NCI-H1436 (cell line): ENCODE measurements at places on chromosomes 2 and 18.

- DNase-seq: no peak
Measured at GRCh38 chr2:96098900-96099590, 17.3 kb downstream of the ADRA2B start.

DNA sequence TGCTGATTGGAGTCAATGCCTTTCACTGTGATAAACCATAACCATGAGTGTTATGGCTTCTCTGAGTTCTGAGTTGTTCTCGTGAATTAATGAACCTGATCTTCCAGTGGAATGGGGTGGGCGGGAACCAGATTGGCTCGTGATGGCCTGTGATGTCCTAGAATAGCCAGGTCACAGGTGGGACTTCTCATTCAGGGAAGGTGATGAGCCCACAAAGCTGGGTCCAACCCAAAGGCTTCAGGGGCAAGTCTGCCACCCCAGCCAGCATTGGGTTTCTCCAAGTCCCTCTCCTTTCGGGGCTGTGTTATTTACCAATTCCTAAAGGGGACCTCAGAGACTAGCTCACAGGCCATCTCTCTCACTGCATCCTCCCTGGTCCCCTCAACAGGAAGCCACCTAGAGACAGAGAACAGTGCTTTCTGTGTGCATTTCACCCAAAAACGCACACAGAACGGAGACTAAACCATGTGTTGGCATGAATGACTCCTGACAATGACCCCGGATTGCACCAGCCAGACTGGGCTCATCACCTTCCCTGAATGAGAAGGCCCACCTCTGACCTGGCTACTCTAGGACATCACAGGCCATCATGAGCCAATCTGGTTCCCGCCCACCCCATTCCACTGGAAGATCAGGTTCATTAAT, 85.5 kb downstream of the MALT1 start:
- no peak for DNase-seq

GRCh38 chr2:64946769-64947247, 42.4 kb upstream of the SLC1A4 start:
- no peak for DNase-seq

GRCh38 chr2:202608142-202608852, 26.5 kb upstream of the FAM117B start:
- DNase-seq: no peak

DNA sequence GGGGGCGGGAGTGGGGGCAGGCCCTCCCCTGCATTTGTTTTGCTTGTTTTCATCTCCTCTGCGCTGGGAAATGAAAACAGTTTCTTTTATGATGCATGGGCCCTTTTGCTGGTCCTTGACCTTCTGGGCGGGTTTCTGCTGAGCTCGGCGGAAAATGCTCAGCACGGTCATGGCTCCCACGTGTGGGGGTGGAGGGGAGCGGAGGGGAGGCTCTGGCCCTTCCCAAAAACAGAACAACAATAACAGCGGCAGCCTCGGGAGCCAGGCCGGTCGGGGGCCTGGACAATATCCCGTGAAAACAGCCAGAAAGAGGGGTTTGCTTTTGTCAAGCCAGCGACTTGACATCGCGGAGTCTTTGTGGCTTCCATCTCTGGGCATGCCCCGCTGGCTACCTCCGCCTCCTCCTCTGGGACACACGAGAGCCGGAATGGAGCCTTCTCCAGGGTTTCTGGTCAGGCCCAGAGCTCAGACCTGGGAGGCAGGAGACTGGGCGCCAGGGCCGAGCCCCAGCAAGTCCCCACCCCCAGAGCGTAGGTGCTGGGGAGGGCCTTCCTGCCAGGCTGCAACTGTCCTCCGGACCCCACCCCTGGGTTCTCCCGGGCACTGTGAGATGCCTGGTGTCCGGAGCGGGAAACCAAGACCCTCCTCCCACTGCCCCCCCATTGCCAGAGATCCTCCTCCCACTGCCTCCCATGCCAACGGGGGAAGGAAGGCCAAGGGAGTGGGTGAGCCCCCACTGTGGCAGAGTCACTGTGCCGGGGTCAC, 35.9 kb upstream of the SNED1 start:
- no peak for DNase-seq

DNA sequence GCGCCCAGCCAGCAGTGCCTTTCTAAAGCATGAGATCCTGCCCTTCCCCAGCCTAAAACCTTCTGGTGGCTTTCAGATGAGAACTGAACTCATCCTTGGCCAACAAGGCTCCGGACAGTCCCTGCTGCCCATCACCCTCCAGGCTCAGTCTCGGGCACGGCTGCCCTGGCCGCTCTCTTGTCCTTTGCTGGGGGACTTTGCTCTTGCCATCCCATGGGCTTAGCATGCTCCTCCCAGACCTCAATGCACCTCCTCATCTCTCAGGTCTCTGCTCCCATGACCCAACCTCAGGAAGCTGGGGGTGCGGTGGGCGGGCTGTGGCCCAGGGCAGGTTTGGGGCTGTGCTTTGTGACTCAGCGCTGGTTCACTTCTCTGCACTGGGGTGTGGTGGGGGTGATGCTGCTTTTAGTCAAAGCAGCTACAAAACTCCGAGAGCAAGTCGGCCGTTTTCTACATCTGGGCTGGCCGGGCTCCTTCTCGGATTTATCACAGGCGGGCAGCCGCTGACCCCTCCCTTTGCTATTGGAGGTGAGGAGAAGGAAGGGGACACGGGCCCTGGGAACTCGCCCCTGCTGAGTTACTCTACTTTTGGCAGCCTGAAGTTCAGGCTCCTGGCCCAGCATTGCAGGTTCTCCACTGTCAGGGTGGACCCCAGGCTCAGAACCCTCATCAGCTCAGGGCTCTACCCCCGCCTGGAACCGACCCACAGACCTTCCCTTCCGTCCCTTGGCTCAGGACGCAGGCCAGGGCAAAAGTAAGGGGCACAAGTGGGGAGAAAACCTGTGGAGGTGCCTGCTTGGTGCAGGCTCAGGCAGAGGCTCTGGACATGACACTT, 90.6 kb upstream of the TAF1B start:
- no peak for DNase-seq

DNA sequence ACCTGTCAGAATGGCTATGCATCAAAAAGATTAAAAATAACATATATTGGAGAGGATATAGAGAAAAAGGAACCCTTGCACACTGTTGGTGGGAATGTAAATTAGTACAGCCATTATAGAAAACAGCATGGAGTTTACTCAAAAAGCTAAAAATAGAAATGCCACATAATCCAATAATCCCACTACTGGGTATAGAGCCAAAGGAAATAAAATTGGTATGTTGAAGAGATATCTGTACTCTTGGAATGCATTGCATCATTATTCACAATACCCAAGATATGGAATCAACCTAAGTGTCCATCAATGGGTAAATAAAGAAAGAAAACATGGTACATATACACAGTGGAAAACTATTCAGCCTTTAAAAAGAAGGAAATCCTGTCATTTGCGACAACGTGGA, 77.2 kb downstream of the C1D start:
- no peak for DNase-seq

DNA sequence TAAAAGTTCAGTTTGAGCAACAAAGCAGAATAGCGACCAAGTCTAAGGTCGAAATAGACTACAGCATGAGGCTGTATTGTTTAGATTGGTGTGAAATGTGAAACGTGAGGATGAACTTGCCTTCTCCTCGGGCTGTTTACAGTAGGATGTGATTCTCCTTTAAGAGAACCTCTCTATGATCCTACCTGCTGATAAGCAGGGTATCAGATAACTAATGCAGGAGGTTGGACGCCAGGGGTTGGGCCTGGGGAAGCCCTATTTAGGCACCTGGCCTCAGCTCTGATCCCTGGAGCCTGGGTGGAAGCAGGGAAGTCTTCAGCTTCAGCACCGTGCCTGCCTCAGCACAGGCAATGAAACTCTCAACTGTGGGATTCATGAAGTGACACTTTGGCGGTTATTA, 11.4 kb downstream of the CRYGD start:
- DNase-seq: peak; percentile 50

- DNase-seq: no peak
Measured at GRCh38 chr2:98436734-98437133, 7.9 kb upstream of the INPP4A start.

DNA sequence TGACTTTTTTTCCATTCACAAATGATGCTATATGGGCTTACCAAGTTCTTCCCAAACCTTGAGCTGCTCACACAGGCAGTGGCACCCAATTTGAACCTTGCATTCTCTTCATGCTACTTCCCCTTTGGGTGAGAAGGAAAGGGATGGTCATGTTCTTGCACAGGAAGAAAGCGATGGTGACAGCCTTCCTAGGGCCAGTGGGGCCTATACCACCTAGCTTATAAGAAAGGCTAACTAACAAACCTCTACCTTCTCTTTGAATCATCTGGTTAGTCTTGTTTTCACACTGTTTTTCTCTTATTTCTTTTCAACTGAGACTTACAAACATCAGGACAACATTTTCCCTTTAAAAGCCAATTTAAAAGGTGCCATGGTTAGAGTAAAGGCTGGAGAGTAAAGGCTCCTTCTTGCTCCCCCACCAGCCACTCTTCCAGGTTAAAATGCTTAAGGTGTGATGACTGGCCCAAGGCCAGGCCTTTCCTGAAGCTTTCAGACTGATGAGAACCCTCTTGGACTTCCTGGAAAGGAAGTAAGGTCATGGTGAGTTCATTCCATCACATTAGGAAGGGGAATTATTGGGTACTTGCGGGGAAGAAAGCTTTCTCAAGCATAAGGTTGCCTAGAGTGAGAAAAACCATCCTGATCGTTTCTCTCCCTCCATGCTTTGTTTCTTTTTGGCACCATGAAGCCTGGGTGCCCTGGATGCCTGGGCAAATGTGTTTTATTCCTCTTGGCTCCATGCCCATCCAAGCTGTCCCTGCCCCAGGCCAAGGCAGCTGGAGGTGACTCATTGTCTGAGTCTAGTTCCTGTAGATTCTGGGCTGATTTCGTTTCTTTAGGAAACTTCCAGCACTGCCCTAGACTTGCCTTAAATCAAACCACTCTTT, 41.4 kb upstream of the ITGB6 start:
- no peak for DNase-seq

DNA sequence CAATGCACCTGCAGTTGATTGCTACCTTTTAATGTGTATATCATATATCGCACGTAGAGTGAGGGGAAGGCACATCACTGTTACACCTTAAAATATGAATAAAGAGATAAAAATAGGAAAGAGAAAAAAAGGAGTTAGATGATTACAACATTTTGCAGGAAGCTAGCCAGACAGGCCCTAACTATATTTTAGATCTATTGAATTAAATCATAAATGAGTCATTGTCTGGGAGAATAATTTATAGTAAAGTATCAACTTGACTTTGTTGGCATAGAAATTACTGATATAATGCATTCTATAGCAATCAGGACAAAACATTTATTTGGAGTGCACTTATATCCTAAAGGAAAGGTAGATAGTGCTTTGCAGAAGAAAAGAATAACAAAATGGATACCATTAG, 384.9 kb upstream of the NXPH2 start:
- no peak for DNase-seq

DNA sequence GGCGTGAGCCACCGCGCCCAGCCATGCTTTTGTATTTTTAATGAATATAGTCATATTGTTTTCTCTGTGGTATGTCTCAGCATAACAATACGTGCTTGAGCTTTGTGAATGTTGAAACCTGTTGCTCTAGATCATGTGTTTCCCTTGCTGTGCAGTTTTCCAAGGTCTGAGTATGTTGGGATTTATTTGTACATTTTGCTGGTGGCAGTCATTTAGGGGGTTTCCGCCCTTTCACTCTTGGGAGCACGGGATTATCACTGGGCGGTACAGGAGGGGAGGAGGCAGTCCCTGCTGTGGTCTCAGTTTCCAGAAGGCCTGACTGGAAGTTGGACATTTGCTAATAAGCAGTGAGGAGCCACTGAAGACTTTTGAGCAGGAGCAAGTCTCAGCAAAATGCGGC, 24.9 kb upstream of the CATIP start:
- DNase-seq: no peak

- peak; percentile 28 for DNase-seq
Measured at GRCh38 chr2:17538844-17539554, 1.5 kb upstream of the VSNL1 start.

- DNase-seq: no peak
Measured at GRCh38 chr2:173961346-173961705, 3.8 kb downstream of the SP3 start.

DNA sequence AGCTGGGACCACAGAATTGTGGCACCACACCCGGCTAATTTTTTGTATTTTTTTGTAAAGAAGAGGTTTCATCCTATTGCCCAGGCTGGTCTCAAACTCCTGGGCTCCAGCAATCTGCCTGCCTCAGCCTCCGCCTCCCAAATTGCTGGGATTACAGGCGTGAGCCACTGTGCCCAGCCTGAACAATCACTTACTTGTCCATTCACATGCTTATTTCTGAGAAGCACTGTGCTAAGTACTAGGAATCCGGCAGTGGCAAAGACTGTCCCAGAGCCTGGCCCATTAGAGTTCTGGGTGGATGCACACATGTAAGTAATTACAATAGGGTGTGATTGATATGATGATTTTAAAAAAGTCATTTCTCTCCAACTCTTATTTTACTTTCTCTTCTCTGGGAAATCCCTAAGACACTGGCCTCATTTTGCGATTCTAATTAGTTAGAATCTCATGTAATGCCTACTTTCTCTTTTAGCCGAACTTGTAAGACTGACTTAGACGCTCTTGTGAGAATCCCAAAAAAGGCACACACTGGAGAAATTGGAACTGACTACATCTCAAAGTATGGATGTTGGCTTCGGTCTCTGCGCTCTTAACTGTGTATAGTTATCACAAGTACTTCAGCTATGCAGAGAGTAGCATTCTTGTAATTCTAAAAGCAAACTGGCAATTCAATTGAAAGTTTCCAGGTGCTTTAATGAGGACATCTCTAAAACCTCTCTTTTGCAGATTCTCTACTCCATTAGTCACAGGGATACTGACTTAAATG, 567.7 kb downstream of the DCC start:
- no peak for DNase-seq

- no peak for DNase-seq
Measured at GRCh38 chr2:135258193-135258592, 206.1 kb downstream of the RAB3GAP1 start.

DNA sequence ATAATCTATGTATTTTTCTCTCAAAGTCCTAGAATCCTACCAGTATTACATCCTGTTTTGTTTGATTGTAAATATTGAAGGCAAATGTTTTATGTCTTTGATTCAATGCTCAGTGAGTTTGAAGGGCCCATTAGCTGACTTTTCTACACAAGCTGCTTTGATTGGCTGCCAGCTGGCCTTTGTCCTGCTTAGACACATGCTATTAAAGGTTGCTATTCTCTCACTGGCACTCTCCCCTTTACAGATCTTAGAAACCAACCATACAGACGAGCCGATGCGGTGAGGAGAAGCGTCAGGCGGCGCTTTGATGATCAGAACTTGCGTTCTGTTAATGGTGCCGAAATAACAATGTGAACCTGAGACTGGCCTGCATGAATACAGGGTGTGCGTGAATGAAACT, 69.7 kb downstream of the PRPF40A start:
- peak; percentile 59 for DNase-seq

DNA sequence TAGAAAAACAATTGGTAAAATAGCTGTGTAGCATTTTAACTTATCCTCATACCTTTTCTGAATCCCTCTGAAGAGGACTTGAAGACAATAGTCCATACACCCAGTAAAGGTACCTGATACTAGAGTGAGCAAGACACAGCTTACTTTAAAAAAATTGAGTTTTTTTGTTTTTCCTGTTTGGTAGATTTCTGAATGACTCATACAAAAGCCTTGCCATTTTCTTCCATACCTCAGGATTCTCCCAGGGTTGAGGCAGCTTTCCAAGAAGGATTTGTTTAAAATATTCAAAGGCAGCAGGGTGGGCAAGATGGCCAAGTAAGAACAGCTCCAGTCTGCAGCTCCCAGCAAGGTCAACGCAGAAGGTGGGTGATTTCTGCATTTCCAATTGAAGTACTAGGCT, 551.0 kb upstream of the LRATD1 start:
- DNase-seq: no peak
